ENCODE measurements at places on chromosomes 4 and X. TPM values are rescaled to one million over a fixed set of nuclear protein-coding genes. Genes with fewer than 3 reads are reported as not detected.

- no peak for DNase-seq
Measured at GRCh38 chr4:604131-604530, 21.2 kb upstream of the PDE6B start.

DNA sequence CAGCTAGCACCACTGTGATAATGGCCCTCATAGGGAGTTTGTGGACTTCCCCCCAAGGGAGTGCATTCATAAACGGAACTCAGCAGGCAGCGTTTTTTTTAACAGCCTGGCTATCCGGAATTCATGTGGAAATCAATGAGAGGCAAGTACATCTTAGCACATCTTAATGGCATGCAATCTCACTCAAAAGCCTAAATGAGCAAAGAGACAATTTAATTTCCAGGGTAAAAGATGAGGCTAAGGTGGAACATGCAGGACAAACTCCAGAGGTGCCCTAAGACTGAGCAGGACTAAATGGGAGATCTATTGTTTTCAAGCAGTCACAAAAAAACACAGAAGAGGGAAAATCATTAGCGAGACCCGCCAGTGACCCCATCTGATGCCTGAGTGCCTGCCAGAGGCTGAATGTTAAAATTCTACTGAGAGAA lies 243.5 kb upstream of the KCNIP4 start:
- no peak for DNase-seq

DNA sequence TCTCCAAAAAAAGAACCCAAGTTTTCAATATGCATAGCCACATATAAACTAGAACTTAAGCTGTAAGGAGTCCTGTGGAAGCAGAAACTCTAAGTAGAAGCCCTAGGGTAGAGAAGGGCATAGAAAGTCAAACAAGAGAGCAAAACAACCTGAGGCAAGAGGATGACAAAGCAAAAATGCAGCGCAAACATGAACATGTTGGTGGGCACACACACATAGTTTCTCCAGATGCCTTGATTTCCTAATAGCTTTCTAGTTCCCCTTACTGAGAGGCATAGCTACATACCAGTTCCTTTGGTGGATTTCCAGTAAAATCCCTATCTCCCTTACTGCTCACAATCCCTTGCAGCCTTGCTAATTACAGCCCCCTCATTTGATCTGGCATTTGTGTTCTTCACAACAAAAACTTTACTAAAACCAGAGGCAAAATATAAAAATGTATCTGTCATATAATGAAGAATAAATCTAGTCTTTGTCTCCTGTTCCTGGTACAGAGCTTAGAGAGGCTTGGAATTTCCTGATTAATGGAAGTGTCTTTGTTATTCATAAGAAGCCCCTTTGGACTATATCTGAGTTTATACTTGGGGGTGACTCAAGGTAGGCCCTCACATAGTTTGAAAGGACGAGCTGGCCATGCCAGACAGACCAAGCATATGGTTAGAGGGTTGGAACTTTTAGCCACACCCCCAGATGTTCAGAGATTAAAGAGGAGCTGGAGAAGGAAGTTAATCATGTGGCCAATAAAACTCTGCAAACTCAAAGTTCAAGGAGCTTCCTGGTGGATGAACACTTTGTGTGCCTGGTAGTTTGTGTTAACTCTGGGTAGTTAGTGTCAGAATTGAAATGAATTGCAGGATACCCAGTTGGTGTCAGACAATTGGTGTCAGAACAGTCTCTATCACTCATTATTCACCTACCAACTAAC lies 52.7 kb upstream of the ZCCHC13 start:
- DNase-seq = no peak

DNA sequence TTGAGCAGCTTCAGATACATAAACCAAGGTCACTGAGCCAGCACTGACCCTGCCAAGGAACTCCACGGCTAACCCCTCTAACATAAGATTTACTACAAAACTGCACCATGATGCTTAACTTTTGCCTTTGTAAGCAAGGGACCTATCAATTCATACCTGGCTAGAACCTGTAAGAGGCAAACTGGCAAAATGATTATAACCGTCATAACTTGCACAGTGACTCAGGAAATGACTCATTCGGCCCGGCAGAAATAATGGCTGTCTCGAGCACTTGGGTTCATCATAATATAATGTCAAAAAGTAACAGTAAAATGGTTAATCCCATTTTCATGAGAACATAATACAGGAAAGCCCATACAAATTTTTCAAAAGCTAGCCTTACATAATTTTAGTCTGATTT lies 17.2 kb downstream of the RASGEF1B start:
- DNase-seq = peak; percentile 16

GRCh38 chr4:163558539-163559044 lies 64.1 kb downstream of the TMA16 start:
- no peak for DNase-seq

DNA sequence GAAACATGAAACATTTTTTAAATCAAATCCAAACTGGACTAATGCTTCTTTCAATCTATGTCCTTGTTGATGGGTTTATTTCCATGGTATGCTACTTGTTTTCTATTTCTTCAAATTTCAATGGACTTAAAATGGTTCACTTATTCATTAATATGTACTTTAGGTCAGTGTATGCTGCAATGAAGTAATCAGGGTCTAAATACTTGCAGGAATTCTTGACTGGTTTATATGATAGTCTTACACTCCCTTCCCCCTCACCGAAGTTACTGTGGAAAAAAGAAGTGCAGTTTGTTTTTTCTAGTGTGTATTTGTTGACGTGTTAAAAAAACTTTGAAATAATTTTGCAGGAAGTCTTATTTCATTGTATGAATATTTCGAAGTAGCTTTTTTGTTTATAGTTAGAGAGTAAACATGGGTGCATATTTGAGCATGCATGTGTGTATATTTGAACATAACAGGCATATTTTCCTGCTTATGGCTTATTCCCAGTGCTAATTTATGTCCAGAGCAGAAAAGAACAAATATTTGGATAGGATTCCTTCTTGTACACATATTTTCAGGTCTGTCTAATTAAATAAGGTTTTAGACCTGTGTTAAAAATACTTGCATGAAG lies 65.0 kb downstream of the LIMCH1 start:
- no peak for DNase-seq

GRCh38 chr4:3836406-3836755 lies 70.2 kb downstream of the ADRA2C start:
- DNase-seq = no peak

GRCh38 chr4:89928838-89929237 lies 34.2 kb downstream of the MMRN1 start:
- no peak for DNase-seq

DNA sequence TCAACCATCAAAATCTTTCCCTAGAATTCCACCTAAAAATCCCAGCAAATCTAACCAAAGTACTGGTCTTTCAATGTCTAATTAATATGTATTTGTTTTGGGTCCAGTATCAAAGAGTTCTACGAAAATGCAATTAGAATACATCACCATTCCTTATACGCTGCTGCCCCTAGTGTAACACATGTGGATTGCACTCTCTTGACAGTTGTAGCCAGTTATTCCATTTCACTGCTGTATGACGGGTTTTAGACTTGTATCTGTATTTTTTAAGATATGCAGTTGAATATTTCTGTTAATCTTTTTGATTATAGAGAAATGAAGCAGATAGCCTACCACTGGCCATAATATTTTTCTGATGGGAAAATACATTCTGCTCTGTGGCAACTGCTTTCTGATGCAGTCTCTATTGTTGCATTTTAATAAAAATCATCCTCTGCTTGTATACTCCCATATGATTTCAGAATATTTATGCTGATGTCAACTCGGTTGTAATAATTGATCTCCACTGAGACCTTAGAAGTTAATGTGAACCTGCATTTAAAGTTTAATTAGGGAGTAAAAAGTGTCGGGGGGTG lies 17.1 kb upstream of the PAGE2B start:
- peak; percentile 19 for DNase-seq

DNA sequence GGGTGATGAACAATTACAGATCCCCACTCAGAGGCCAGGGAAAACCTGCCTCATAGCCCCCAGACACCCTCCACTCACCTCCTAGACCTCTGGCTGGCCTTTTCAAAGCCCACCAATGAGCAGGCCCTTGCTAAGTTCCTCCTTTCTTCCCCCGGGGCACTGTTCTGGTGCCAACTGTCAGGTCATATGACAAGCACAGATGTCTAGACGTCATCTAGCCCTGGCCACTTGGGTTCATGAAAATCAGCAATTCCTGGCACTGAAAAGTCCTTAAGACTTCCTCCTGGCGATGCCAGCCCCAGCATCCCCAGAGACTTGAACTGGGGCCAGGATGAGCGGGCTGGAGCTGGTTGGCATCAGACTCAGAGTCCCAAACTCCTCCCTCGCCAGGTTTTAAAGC lies 115.6 kb upstream of the NALF2 start:
- no peak for DNase-seq

DNA sequence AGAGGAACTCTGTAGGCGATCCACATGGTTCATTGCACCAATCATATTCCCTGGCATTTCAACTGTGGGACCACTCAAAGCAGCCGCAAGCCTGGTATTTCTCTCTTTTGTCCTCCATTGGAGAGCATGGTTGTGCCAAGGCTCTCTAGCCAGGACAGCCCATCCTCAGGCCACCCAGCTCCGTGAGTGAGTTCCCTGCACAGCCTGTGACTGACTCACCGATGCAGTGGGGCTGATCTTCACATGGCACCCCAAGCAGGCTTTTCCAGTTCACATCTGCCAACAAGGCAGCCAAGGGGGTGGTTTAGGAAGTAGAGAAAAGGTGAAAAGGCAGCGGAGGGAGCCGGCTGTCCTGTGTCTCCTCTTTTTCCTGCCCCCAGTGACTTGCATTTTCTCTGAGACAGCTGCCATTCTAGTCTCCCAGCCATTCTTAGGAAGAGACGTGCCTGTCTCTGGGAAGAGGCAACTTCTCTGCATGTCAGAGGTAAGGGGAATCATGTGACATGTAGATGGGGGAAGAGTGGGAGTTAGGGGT lies 69.2 kb downstream of the MID1IP1 start:
- DNase-seq = no peak

DNA sequence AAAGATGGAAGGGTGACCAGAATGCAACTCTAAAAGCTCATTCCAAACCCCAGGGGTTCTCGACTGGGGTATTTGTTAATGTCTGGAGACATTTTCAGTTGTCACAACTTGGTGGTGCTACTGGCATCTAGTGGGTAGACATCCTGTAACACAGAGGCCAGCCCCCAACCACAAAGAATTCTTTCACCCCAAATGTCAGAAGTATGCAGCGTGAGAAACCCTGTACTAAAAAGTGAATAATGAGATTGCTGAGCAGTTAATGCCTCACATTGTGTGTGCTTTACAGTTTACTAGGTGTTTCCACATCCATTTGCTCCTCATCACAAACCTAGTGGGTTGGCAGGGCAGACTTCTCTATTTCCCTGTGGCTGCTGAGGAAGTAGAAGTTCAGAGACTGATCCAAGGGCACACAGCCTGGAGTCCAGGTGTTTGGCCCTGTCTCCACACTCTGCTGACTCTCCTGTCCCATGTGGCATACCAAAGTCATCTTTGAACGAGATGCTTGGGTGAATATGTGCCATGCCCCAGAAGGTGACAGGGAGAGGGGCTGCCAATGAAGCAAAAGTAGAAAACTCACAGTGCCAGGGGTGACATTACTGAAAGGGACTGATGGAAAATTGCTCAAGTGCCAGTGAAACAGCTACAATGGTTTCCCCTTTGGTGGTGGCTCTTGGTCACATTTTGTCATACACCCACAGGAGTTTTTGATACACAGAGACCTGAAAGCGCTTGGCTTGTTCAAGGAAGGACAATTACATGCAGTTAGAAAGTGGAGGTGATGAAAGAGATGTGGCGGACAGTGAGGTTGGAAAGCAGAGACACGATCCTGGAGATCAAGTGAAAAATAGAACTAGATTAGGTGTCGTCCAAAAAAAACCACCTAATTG lies 10.1 kb upstream of the TMEM154 start:
- DNase-seq = no peak

DNA sequence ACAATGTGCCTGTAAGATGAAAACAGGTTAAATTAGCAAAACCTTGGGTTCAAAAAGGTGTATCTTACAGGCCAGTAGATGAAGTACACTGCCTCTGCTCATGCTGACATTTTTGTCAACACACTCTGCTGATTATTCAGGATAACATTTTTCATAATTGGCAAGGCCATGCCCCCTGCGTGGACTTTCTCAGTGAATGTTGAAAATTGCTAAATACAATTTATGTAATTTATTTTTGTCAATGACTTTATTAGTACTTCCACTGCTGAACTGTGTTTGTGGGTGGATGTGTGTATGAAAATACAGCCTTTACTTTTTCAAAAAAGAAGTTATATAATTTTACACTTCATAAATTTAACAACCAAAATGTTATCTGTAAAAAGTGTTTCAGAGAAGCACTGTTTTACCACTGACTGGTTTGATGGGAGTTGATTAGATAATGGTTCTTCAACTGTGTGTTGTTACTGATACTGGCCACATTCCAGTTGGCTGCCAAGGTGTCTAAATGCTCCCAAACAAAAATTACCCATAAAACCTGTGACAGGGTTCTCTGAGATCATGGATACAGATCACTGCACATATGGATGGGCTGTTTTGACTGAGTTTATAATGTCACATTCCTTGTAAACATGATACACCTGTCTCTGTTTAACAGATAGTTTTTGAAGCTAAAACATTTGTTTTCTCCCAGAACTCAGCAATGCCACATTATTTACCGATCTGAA lies 151.9 kb upstream of the SLC7A11 start:
- DNase-seq = no peak

GRCh38 chr4:136713140-136713539 lies 819.2 kb downstream of the PCDH18 start:
- DNase-seq = peak; percentile 59

- no peak for DNase-seq
Measured at GRCh38 chrX:148632444-148632843, 132.0 kb downstream of the AFF2 start.

GRCh38 chrX:38500141-38500540 lies 61.2 kb upstream of the TSPAN7 start:
- DNase-seq = no peak

GRCh38 chr4:95640311-95640710 lies 91.5 kb upstream of the UNC5C start:
- DNase-seq = no peak

GRCh38 chr4:122997463-122998101 lies 75.2 kb upstream of the NUDT6 start:
- no peak for DNase-seq

GRCh38 chrX:109691277-109691676 lies 41.8 kb downstream of the ACSL4 start:
- no peak for DNase-seq

- DNase-seq = no peak
Measured at GRCh38 chrX:110420771-110421499, 62.3 kb downstream of the RTL9 start.

Gene GAGE12J
- total RNA-seq = not detected

Gene SLC25A53
- 5.9 TPM for total RNA-seq

Gene USP17L21
- not detected for total RNA-seq

Gene TRIML1
- total RNA-seq = not detected

Gene BDH2
- 68.1 TPM for total RNA-seq

Gene TLR3
- 5.4 TPM for total RNA-seq

Gene CXXC4
- total RNA-seq = not detected

Gene GAGE1
- total RNA-seq = not detected

Gene STOX2
- under 0.01 TPM for total RNA-seq

Gene POLN
- 1.9 TPM for total RNA-seq

Gene SSX5
- total RNA-seq = not detected

Gene RXFP1
- 0.32 TPM for total RNA-seq

Gene TCEAL7
- total RNA-seq = 61.0 TPM

Gene CCKAR
- not detected for total RNA-seq
